Fibroblast of skin of back (primary cell): ENCODE measurements at places on chromosomes 3 and 15.

DNA sequence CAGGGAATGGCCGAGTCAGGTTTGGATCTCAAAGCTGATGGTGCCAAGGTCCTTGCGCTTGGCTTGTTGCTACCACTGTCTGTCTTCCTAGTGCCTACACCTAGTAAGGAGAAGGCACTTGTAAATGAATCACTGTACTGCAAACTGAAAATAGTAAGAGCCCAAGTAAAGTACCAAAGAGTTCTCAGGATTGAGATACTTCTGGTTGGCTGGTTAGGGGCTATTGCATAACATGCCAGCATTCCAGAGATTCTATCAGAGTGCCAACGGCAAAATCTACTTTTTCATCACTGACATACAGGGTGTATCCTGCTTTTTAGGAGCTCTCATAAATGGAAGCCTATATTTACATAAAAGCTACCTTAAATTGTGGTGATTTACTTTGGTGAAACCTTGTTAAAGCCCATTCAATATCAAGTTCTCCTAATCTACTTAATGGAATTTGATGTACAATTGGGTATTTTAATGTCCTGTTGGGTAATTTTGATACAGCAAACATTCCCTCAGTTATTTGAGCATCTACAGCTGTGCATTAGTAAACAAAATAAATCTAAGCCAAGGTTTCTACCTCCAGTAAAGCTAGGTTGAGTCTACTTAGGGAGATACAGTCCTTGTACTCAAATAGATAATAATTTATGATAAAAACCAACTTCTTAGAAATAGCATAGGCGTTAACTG, 30.7 kb upstream of the CHD2 start:
- DNase-seq = peak; percentile 62

DNA sequence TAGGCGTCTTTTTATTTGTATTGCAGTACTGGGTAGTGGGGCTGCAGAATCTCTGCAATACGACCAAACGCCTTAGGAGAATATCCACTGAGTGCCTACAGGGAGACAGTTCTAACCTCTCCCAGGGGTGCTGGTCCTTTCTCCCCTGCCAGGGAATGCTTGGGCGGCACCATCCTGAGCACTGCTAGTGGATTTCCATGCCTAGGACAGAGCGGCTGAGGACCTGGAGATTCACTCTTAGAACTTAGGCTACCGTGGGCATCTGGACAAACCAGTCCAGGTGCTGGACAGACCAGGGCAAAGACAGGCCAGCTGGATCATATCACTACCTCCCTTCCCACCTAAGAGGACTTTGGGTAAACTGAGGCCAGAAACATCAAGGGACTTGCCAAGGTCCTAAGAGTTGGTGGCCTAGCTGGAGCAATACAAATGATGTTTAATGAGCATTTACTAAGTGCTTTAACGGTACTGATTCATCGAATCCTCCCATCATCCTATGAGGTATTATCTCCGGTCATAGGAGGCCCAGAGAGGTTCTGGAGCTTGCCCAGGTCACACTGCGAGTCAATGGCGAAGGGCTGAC, 902 bp downstream of the TMEM44 start:
- DNase-seq = no peak

DNA sequence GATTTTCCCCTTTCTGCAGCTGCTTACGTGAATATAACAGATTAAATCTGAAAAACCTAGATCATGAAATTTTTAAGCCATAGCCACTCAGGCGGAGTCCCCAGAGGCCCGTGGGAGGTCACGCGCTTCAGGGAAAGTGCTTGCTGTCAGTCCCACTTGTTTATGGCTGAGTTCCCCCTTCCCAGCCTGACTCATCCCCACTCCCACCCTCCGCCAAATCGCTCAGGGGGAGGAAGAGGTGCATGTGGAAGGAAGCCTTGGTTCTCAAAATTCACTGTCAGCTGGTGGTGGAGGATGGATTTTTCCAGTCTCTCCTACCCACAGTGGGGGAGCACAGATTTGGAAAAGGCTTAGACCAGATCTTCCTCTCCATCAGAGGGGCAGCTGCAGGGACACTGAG, 67.4 kb downstream of the CORO2B start:
- DNase-seq = no peak

DNA sequence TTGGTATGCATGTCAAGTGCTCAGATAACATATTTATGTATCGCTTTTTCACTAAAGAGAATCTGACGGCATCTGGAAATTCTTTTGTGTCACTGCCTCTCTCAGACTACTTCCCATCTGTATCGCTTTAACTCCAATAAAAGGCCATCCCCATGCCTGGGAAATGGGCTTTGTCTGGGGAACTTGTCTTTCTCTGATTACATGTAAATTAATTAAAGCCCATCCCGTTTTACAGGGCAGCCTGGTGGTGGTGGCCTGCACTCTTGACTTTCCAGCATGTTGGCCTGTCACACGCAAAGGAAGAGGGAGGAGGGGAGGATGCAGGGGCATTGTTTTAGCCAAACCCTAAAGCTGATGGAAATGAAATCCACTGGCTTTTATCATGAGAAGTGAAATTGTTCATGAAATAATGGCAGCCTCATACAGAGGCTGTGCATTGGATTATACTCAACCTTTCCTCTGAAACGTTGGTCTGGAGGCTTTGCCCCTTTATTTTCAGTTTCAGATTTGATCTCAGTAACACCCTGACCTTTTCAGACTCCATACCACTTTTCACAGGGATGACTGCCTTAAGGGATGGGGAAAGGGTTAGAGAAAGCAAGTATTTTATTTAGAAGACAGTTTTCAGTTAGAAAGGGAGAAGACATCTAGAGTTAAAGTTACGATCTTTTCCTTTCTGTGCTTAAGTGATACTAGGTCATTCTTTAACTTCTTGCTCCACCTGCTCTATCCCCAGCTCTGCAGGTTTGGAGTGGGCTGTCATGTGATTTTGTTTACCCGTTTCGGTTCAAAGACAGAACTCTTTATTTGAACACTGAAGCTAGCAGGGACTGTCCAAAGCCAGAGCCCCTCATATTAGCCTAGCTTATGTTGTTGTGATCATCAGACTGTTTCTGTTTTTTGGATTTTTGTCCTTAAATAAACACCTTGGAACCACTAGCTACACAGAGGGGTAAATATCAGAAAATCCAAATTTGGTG, 94.6 kb upstream of the CTDSPL start:
- no peak for DNase-seq

GRCh38 chr15:58146749-58147148, 8.6 kb downstream of the AQP9 start:
- DNase-seq = peak; percentile 3

DNA sequence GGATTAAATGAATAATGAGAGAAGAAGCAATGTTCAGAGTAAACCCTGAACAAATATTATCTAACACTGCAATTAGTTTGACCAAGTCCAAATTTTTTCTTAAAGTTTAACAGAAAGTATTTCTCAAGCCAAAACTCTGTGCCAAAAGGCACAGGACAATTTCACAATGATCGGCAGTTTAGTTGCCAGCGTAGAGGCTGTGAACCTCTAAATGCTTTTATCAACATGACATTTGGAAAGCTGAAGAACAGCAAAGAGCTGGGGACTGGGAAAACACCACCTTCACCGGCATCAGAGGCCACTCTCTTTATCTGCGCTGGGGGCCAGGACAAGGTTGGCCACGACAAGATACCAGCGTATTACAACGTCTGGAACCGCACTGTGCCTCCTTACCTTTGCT, 125.6 kb downstream of the ADAMTS17 start:
- no peak for DNase-seq

GRCh38 chr3:181549266-181549665, 162.5 kb upstream of the SOX2 start:
- DNase-seq = peak; percentile 1

- DNase-seq = no peak
Observed at GRCh38 chr3:84074767-84075166, 884.0 kb upstream of the CADM2 start.

DNA sequence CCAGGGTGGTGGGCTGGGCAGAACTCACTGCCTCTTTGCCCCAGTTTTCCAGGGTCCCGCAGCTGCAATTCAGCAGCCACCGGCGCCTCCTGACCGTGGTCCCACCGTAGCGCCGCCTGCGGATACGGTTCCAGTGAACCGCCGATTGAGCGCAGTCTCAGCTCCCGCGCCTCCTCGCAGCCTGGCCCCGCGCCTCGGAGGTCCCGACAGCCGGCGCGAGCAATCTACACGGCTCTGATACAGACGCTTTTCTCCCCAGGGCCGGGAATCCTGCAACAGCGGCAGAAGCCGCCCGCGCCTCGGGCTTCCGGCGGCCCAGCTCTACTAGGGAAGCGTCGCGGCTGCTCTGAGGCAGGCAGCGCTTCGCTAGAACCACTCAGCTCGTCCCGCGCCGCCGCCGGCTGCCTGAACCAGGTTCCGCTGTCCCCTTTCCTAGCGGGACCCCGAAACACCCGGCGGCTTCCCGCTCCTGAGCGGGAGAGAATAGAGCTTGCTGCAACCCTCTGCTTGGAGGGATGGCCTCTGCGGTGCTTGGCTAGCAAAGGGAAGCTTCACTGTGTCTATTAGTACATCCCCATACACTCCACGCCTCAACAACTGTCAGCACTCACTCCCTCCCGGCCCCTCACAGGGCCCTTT, 3.1 kb downstream of the FOXL2NB start:
- peak; percentile 45 for DNase-seq

GRCh38 chr3:24890012-24890411, 395.4 kb upstream of the THRB start:
- DNase-seq = no peak

DNA sequence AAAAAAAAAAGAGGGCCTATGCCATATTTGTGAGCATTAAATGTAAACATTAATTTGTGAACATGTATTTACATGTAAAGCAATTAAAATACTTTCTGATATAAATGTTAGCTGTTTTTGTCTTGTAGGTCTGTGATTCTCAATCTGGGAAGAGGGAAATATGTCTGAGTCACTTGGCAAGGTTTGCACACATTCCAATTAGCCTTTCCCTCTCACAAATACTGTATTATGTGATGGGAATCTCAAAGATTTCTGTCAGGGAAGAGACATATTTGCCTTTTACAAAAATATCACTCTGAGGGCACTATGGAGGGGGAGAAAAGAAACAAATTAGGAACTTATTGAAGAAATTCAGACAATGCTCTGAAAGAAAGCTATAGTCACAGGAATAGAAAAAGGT, 483.6 kb downstream of the GBE1 start:
- peak; percentile 61 for DNase-seq

GRCh38 chr15:100570275-100570674, 31.7 kb downstream of the LINS1 start:
- no peak for DNase-seq

GRCh38 chr15:94451466-94451865, 220.1 kb downstream of the MCTP2 start:
- DNase-seq = no peak

DNA sequence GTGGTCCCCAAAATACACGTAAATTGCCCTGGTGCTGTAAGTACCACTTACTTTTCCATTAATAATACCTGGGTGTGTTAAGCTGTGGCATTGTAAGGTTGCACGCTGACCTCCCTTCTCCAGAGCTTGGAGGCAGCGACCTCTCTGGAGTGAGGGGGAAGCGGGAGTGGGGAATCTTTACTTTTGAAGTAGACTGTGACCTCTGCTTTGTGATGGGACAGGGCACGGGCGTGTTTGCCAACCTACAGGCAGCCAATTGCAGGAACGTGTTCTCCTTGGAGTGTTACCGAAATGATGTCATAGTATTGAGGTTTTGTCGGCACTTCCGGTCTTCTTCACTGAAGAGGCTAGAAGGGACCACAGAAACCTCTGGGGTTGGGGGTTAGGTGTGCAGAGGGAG, 227.3 kb upstream of the C2CD4B start:
- DNase-seq = peak; percentile 53

DNA sequence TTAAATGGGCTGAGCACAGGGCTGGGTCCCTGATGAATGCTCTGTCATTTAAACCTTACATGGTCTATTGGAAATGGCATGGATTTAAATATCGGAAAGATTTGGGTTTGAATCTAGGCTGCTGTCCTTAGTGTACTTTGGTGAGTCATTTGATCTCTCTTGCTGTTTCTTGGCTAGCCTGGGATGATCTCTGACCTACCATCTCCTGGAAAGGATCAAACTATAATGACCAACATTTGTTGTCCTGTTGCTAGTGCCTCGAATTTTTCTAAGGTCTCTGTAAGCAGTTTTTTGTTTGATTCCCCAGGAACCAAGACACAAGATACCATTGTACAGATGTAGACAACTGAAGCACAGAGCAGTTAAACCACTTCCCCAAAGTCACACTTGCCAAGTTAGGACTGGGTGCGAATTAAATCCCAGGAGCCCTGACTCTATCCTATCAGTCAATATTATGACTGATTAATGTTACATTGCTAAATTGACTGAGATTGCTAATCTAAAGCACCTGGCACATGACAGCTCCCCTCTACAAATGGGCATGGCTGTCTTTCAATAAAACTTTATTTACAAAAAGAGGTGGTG, 244.9 kb upstream of the MCTP2 start:
- DNase-seq = no peak

DNA sequence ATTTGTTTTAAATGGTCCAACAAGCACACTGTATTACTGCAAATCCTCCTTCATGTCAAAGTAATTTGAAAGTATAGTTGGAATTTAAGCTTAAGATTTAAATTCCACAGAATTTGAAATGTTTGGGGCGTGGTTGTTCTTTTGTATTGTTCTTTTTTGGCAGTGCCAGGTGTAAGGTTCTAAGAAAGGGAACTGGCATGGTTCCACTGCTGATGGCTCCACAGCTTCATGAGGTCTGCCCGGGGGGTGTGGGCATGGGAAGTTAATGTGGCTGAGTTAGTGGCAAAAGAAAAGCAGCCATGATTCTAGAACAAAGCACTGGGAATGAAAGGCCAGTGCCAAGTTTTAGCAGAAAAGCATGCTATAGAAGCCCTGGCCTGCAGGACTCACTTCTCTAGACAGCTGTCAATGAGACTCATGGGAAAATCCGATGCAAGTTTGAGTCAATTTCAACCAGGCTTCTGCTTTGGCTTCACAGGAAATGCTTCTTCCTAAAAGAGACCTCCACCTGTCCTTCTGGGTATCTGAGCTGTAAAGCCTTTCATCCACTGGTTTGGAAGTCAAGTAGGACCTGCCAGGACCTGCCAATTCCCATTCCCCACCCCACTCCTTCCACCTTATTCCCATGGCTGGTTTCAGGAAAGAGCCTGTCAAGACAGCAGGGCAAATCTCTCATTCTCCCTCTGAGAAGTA, 18.9 kb downstream of the CDCP1 start:
- DNase-seq = no peak

- no peak for DNase-seq
Observed at GRCh38 chr3:41920406-41920965, 41.4 kb downstream of the ULK4 start.

GRCh38 chr3:51718547-51719409, 11.9 kb downstream of the GRM2 start:
- peak; percentile 33 for DNase-seq

DNA sequence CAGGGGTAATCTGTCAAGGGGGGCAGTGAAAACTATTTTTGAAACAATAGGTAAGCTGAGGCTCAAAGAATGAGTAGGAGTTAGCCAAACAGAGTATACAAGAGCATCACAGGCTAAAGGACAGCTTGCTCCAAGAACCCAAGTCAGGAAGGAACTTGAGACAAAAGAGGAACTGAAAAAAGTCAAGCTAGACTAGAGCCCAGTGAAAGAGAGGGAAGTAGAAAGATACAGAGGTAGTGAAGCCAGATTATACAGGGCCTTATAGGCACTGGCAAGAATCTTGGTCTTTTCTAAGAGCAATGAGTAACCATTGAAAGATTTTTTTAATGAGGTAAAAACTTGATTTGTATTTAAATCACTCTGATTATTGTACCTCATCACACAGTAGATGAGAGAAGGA, 69.9 kb downstream of the FILIP1L start:
- DNase-seq = no peak
